ENCODE measurements at places on chromosomes 1 and 21. TPM values are rescaled to one million over a fixed set of nuclear protein-coding genes. Genes with fewer than 3 reads are reported as not detected.
A peak's percentile ranks its signal among the peaks of the same experiment; 100 is the strongest.

GRCh38 chr1:213779228-213779627 lies 208.5 kb upstream of the PROX1 start:
- no peaks in the 10 kb centered on the region for H3K27me3 ChIP-seq
- no peaks in the 10 kb centered on the region for H3K4me1 ChIP-seq
- no peak overlapping the region for H3K27ac ChIP-seq
- no peak for DNase-seq
- H3K36me3 ChIP-seq = no peaks in the 10 kb centered on the region

- H3K4me3 ChIP-seq = no peak overlapping the region
- no peaks in the 10 kb centered on the region for H3K27me3 ChIP-seq
- no peak for DNase-seq
- no peaks in the 10 kb centered on the region for H3K36me3 ChIP-seq
- H3K4me1 ChIP-seq = no peaks in the 10 kb centered on the region
These were observed 29.1 kb upstream of the IGSF5 start for GRCh38 chr21:39715804-39716397.

RASSF5 gene
- total RNA-seq = 8.9 TPM

- peak overlapping the region; percentile 82 for H3K27ac ChIP-seq
- H3K36me3 ChIP-seq = no peaks in the 10 kb centered on the region
- DNase-seq = no peak
- H3K4me3 ChIP-seq = no peak overlapping the region
- no peaks in the 10 kb centered on the region for H3K27me3 ChIP-seq
- peaks cover 24% of the 10 kb centered on the region for H3K4me1 ChIP-seq
These were observed 187.8 kb downstream of the ETS2 start for GRCh38 chr21:38993561-38993960.

DNA sequence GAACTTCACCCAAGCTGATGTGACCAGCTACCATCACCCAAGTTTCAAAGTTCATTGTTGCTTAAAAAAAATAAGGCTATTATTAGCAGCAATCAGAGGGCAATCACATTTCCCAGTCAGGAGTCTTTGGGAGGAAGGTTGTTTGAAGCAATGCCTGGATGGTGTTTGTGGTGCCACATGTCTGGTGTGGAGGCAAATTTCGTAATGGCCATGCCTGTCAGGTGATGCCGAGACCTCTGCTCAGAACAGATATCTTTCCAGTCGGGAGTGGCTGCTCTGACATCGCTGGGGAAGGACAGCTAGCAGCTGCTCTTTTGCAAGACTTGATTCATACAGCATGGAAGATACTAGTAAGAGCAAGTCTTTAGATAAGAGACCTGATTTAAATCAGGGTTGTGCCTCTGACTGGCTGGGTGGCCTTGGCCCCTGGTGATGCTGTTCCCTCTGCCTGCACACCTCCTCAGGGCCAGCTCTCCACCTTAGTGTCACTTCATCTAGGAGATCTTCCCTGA lies 187.8 kb upstream of the JUN start:
- H3K27ac ChIP-seq = no peak overlapping the region
- H3K4me1 ChIP-seq = peaks cover 7% of the 10 kb centered on the region

DNA sequence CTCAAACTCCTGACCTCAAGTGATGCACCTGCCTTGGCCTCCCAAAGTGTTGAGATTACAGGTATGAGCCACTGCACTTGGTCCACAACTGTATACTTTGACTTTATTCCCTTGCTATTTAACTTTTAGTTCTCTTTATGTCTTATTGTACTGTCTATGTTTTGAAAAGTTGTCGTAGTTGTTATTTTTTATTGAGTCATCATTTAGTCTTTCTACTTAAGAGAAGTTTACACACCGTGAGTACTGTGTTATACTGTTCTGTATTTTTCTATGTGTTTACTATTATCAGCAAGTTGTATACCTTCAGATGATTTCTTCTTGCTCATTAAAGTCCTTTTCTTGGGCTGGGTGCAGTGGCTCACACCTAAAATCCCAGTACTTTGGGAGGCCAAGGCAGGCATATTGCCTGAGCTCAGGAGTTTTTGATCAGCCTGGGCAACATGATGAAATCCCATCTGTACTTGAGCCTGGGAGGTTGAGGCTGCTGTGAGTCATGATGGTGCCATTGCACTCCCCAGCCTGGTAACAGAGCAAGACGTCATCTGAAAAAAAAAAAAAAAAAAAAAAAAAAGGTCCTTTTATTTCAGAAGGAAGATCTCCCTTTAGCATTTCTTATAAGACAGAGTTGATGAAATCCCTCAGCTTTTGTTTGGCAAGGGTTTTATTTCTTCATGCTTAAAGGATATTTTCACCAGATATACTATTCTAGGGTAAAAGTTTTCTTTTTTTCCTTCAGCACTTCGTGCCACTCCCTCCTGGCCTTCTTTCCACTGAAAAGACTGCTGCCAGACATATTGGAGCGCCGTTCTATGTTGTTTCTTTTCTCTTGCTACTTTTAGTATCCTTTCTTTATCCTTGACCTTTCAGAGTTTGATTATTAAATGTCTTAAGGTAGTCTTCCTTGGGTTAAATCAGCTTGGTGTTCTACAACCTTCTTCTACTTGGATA lies 47.6 kb downstream of the TNFSF18 start:
- no peaks in the 10 kb centered on the region for H3K36me3 ChIP-seq
- H3K4me1 ChIP-seq = no peaks in the 10 kb centered on the region
- H3K27ac ChIP-seq = no peak overlapping the region
- no peak overlapping the region for H3K4me3 ChIP-seq
- no peak for DNase-seq

- H3K27ac ChIP-seq = no peak overlapping the region
- DNase-seq = no peak
- H3K4me3 ChIP-seq = no peak overlapping the region
- H3K27me3 ChIP-seq = peaks cover 3% of the 10 kb centered on the region
These were observed 62.5 kb downstream of the WNT9A start for GRCh38 chr1:227885135-227885647.

- H3K36me3 ChIP-seq = no peaks in the 10 kb centered on the region
- H3K27ac ChIP-seq = peak overlapping the region; percentile 33
- H3K4me3 ChIP-seq = no peak overlapping the region
- DNase-seq = no peak
- H3K27me3 ChIP-seq = no peaks in the 10 kb centered on the region
- peaks cover 2% of the 10 kb centered on the region for H3K4me1 ChIP-seq
These were observed 84.0 kb downstream of the MAN1C1 start for GRCh38 chr1:25700626-25701025.

GRCh38 chr1:175172503-175172902 lies 20.1 kb downstream of the KIAA0040 start:
- H3K27me3 ChIP-seq = no peaks in the 10 kb centered on the region
- DNase-seq = no peak
- H3K27ac ChIP-seq = no peak overlapping the region

HFM1 gene
- total RNA-seq = 0.32 TPM

DNA sequence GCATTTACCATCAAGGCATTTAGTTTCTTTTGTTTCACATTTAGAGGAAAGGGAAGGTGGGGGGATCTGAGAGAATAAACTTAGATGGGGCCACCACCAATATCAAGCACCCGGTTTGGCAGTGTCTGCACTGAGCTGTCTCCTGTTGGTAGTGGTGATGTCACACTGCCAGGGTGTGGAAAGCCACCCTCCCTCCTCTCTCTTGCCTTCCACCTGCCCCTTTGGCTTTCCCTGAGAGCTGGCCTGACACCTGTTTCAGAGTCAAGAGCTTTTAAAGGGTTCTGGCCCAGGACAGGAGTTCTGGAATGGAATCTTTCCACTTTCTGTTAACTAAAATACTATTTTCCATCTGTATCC lies 13.4 kb downstream of the ATF3 start:
- no peak for DNase-seq
- H3K27ac ChIP-seq = no peak overlapping the region
- H3K36me3 ChIP-seq = peaks cover 45% of the 10 kb centered on the region
- no peaks in the 10 kb centered on the region for H3K4me1 ChIP-seq

BECN2 gene
- not detected for total RNA-seq

DNA sequence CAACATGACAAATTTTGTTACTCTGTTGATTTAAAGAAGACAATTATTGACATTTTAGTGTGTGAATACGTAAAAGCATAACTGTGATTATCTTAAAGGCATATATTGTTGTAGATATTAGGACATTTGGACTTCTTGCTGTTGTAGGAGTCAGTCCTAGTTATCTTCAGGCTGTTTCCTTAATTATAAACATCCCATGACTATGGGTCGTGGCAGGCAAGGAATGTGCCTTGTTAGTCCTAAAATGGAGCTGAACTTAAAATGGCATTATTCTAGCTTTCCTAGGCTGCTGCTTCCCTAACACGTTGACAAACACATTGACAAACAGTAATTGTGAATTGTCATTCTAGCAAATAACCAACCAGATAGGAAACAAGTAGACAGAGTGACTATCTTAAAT lies 4.4 kb upstream of the MPZL1 start:
- DNase-seq = no peak
- no peak overlapping the region for H3K27ac ChIP-seq
- no peaks in the 10 kb centered on the region for H3K27me3 ChIP-seq
- H3K36me3 ChIP-seq = no peaks in the 10 kb centered on the region
- no peak overlapping the region for H3K4me3 ChIP-seq
- H3K4me1 ChIP-seq = peaks cover 3% of the 10 kb centered on the region

DNA sequence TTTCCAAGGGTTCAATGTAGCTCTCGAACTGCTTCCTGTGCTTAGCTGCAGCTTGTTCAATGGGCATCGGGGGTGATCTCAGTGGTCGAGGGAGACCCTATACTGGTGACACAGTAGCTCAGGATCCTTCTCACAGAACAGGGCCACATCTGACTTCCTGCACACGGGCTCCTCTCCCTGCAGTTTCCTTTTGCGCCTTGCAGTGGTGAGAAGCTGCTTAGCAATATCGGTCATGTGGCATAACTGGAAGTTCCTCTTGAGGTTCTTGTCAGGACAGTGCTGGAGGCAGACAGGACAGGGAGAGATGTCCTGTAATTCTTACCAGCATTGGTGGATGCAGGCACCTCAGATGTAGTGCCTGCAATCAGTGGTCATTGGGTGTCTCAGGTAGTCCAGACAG lies 140.5 kb upstream of the MAP1LC3C start:
- H3K36me3 ChIP-seq = no peaks in the 10 kb centered on the region
- DNase-seq = no peak
- no peak overlapping the region for H3K27ac ChIP-seq
- no peaks in the 10 kb centered on the region for H3K4me1 ChIP-seq

- no peaks in the 10 kb centered on the region for H3K4me1 ChIP-seq
- H3K27ac ChIP-seq = no peak overlapping the region
- H3K27me3 ChIP-seq = no peaks in the 10 kb centered on the region
- H3K36me3 ChIP-seq = no peaks in the 10 kb centered on the region
- H3K4me3 ChIP-seq = no peak overlapping the region
These were observed 9.5 kb upstream of the GPR153 start for GRCh38 chr1:6270401-6270800.

SOX13 gene
- total RNA-seq = 70.1 TPM

DNA sequence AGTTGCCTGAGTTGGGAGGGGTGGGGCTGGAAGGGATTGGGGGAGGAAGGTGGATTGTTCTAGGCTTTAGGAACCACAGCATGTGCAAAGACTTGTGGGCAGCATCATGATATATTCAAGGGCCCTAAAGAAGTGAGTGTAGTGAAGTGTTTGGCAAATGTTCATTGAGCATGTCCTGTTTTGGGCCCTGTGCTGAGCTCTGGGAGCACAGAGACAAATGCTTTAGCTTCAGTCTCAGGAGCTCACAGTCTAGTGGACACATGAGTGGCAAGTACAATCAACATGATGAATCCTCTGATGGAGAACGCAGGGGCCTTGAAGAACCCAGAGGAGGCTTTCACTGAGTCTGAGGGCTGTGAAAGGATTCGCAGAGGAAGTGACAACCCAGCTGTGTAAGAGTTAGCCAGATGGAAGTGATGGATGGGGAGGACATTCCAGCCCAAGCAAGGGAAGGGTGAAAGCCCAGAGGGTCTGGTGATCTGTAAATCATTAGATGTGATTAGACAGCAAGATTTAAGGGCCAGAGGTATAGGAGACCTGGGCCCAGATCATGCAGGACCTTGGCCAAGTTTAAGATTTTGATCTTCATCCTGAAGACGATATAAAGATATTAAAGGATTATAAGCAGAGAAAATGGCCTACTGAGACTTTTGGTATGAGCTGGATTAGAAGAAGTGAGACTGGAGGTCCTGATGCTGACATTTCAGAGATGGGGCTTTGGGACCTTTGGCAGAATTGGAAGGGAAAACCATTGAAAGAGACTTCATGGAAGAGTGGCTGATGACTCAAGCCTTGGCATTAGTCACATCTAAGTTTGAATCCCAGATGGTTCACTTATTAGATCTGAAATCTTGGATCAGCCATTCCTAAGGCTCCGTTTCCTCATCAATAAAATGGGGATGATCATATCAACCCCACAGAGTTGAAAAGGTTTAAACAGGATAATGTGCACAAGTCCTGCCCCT lies 4.6 kb downstream of the IPO13 start:
- no peak overlapping the region for H3K27ac ChIP-seq
- no peak overlapping the region for H3K4me3 ChIP-seq
- peaks cover 13% of the 10 kb centered on the region for H3K36me3 ChIP-seq
- no peak for DNase-seq
- peaks cover 14% of the 10 kb centered on the region for H3K4me1 ChIP-seq

- H3K4me3 ChIP-seq = peak overlapping the region; percentile 52
- H3K27ac ChIP-seq = no peak overlapping the region
- H3K27me3 ChIP-seq = no peaks in the 10 kb centered on the region
- H3K4me1 ChIP-seq = peaks cover 14% of the 10 kb centered on the region
These were observed 819 bp upstream of the GPR3 start for GRCh38 chr1:27391511-27392095.

DNA sequence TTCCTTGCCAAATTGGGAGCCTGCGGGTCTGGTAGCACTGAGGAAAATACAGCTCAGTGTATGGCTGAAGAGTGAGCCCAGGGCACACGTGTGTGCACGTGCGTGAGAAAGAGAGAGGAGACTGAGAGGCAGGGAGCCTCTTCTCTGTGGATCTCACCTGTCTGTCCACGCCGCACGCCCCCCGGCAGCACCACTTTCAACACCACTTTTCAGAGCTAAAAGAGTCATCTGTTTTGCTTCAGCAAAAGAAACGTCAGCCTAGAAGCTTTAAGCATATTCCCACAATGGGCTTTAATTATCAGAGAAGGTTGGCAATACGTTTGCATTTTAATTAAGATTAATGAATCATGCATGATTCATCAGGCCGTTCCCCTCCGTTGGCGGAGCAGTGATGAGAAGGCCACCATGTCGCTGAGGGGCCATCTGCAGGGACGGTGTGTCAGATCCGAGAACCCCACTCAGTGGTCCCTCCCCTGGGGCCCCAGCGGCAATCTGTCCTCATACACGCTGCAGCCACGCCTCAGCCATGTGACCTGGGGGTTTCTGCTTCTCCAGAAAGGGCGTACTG lies 56.8 kb downstream of the SIK1 start:
- no peaks in the 10 kb centered on the region for H3K27me3 ChIP-seq
- DNase-seq = no peak
- H3K4me3 ChIP-seq = no peak overlapping the region
- no peaks in the 10 kb centered on the region for H3K4me1 ChIP-seq
- no peak overlapping the region for H3K27ac ChIP-seq

PDZK1 gene
- not detected for total RNA-seq

Measured in ascending aorta (tissue), 2 donors.